ENCODE measurements at places on chromosomes 5 and 9. TPM values are rescaled to one million over a fixed set of nuclear protein-coding genes. Genes with fewer than 3 reads are reported as not detected.

Gene GPBP1
- 182 TPM for total RNA-seq

Gene SMIM33
- not detected for total RNA-seq

Gene WDR38
- not detected for total RNA-seq

Gene SYNPO
- 10.1 TPM for total RNA-seq

Gene LPAR1
- 50.1 TPM for total RNA-seq

Gene CNTFR
- total RNA-seq, result 23.9 TPM

Gene HTR4
- 0.27 TPM for total RNA-seq
